Stimulated activated CD8-positive, alpha-beta memory T cell treated with anti-CD3 and anti-CD28 coated beads, Interleukin-4, amount 100 ng/mL, for 4 hours (primary cell): ENCODE measurements at places on chromosomes 5 and 9.

- no peak for DNase-seq
Measured at GRCh38 chr9:24738421-24738961, 192.8 kb upstream of the IZUMO3 start.

DNA sequence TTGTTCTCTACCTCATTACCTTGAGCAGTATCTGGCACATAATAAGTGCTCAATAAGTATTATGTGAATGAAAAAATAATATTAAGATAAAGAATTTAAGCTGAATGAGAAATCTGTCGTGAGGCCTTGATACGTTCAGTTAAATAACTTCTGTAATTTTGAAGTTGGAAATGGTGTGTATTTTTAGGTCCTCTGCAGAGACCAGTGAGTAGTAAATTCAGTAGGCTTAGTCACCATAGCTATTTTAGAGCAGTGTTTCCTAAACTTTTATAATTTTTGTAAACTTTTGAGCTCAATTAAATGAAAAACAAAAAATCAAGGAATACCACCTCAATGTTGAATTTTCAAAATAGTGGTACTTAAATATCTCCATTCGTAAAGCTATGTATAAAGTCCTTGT is 25.0 kb downstream of the ERBIN start:
- no peak for DNase-seq

DNA sequence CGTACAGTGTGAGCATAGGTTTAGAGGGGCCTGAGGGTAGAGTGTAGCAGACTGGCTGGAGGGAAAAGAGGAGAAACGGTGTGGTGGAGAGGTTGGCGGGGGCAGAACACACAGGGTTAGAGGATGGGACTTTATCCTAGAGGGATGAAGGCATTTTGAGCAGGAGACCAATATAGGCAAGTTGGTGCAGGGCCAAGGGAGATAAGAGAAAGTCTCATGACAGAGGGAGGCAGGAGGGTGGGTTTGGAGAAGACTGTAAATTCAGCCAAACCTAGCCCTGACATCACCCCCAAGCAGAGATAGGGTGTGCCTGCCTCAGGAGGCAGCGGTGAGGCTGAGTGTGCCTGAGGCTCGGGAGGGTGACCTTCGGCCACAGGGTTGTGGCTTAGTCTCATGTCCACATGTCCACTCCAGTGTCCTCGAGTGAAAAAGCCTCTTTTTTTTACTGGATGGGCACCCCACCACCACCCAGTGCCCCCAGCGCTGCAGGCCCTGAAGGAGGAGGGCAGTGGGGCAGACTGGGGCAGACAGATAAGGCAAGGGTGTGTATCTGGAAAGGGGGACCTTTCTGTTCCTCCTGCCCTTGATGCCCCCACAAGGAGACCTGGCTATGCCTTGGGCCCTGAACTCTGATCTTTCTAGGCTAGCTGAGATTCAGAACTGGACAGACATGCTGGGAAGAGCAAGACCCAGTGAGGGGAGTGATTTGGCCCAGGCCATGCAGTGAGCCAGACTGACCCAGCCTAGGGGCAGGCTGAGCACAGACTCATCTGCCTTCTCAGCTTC is 108.7 kb downstream of the RGS3 start:
- no peak for DNase-seq

DNA sequence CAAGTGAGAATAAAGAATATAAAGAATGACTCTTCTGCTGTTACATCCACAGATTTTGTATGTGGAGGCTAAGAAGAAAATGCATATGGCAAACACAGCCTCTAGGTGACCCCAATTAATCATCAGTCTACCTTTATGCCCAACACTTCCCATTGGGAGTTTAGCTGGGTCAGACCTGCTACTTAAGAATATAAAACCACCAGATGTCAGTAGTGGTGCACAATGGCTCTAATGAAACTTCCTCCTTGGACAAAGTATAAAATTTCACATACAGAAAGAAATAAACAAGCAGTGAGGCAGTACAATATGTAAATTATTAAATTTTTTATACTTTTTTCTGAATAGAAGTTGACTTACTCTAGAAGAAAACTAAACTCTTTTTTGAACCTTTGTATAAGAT is 539.9 kb downstream of the BRINP1 start:
- DNase-seq, result no peak

DNA sequence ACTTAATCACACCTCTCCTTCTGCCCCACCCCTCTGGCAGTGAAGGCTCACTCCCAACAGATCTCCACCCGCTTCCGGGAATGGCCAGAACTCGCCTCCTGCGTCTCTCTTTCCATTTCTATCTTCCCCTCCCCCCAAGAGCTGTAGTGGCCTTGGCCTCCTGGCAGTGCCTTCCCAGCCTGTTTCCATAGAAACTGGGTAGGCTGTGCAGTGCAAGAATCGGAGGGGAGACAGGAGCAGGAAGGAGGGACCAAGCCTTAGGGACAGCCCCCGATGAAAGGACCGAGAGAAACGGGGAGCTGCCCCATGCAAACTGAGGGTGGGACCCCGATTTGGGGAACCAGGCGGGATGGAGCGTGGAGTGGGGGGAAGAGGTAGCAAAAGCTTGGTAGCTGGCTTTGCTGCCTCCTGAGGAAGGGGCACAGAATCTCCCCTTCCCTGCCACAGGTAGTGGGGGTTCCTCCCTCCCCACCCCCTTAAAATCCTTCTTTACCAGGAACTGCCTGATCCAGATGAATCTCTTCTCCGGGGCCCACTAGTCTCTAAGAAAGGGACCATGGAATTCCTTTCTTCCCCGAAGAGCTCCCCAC is 4.5 kb upstream of the PCDH1 start:
- DNase-seq, result no peak
